NCI-H345 (cell line): ENCODE measurements at places on chromosomes 6 and 20.

DNA sequence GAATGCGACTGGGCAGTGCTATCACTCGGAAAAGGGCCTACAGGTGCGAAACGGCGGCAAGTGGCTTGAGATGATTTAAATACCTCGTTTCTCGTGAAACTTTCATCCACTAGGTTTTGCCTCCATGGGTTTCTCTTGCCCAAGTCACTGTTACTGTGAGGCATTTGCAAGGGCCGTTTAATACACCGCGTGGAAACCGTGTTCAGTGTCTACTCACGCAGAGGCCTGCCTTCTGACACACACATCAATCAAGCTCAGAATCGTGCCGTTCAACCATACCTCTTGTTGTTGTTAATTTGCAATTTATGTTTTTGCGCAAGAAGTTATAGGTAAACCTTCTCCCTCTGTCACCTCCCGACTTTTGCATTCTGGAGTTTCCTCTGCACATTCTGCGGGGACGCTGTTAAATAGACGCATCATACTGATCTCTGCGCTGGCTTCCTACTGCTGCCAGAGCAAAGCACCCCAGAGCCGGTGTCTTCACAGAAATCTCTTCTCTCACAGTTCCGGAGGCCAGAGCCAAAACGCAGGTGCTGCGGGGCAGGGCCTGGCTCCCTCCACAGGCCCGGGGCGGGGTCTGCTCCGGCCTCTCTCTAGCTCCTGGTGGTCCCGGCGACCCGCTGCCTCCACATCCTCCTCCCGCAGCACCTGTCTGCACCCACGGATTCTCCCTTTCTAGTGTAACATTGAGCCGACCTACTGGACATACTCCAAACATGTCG is 251.4 kb downstream of the SMOC2 start:
- no peak for DNase-seq

GRCh38 chr20:24199501-24199900 is 210.9 kb upstream of the GGTLC1 start:
- no peak for DNase-seq

GRCh38 chr20:60695226-60696000 is 556.6 kb upstream of the CDH4 start:
- no peak for DNase-seq

- no peak for DNase-seq
Measured at GRCh38 chr6:126811321-126811720, 307.1 kb upstream of the RSPO3 start.

DNA sequence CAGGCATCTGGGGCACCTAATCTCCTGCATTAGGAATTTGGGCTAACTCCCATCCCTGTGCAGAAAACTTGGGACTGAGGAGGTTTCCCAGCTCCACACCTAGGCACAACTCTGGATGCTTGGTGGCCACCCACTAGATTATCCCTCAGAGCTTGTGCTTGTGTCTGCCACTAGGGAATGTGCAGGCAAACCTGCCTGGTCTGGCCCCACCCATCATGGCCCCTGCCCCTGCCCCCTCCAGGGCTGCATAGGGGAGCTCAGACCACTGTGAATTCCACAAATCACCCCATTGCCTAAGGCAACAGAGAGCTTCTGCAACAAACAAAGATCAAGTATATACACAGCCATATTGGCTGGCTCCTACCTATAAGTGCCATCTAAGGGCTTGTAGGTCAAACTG is 31.1 kb downstream of the STMND1 start:
- DNase-seq, result no peak

DNA sequence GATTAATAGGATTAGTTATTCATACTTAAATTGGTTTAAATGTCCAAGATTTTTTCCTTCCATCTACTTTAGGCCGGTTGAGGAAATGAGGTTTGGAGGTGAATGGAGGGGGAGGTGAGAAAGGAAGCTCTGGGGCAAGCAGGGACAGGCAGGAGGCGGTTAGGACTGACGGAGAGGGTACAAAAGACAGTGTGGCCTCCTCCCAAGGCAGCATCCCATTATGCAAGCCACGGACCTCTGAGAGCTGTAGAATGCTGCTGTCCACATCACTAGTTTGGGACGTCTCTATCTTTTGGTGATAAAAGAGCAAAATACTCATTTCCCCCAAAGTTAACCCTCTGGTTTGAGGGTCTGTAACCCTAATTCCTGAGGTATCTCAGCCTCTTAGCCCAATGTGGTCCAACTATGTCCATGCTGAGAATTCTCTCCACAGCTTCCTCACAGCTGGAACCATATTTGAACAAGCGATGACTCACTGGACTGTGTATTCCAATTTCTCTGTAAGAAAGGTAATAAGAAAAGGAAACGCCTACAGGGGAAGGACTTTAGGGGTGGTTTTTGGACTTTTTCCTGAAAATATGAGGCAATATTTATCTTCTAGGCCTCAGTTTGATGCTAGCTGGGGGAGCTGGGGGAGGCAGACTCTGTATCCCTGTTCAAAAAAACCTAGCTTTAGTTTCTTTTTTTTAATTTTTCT is 172.2 kb downstream of the TFAP2B start:
- DNase-seq, result no peak
